NCI-H345 (cell line): ENCODE measurements at places on chromosomes 2 and 18.

GRCh38 chr2:10844097-10844496 lies 31.5 kb upstream of the PDIA6 start:
- peak; percentile 96 for DNase-seq

- no peak for DNase-seq
Observed at GRCh38 chr2:12090590-12090989, 344.2 kb downstream of the LPIN1 start.

DNA sequence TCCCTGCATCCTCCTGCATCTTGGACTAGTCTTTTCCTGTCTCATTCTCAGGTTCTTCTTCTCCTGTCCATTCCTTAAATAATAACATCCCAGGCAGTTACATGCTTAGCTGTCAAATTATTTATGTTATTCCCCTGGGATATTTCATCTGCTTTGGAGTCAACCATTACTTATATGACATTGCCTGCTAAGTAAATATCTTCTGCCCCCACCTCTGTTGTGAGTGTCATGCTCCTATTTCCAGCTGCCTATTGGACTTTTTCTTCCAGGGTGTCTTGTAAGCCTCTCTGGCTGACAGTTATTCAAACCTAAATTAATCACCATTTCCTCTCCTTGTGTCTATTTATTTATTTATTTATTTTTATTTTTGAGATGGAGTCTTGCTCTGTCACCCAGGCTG lies 124.7 kb upstream of the RASGRP3 start:
- no peak for DNase-seq

- DNase-seq = no peak
Observed at GRCh38 chr2:164831887-164832286, 9.7 kb downstream of the COBLL1 start.

GRCh38 chr2:44392338-44392943 lies 30.7 kb downstream of the CAMKMT start:
- DNase-seq = peak; percentile 50

DNA sequence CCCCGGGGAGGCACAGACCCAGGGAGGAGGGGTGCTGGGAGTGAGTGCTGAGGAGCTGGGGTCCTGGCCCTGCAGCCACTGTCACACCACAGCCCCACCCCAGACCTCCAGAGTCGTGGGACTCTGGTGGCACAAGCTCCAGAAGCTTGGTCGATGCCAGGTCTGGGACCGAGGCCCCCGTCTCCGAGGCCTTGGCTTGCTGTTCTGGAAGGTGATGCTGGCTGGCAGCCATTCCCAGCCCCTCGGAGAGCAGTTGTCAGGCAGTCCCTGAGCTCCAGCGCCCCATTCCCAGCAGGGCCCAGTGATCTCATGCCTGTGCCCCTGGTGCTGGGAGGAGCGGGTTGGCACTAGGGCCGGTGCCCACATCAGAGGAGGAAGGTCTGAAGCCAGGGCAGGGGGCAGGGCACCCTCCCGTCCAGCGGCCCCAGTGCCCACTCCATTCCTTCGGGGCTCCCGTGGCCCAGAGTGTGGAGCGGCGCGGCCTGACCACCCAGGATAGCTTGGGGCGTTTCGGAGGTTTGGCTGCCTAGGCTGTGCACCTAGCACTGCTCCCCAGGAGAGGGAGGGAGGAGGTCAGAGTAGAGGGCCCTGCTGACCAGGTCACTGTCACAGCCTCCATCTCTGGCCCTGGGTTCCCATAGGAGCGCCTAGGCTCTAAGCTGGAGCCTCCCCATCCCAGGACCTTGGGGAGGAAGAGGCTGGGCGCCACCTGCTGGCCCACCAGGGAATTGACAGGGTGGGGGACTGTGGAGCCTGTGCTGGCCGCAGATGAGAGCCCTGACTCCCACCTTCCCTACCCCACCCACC lies 16.8 kb upstream of the ALPI start:
- DNase-seq = peak; percentile 19

- no peak for DNase-seq
Observed at GRCh38 chr2:205895981-205896655, 189.9 kb downstream of the INO80D start.

DNA sequence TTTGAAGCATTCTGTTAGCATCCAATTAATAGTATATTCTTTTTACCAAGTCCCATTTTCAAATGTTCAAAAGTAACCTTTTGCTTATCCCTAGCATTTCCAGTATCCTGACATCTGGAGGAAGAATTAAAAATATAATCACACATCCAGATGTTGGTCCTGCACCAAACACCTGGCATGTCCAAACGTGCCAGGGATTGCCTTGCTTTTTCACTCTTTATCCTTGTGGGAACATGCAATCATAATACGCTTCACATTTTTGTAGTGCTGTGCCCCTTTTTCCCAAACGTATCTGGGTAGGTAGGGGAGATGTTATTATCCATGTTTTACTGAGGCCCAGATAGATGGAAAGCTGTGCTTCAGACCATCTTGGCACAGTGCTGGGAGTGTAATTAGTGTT lies 133.0 kb downstream of the TPGS2 start:
- DNase-seq = no peak

GRCh38 chr2:218852911-218853667 lies 6.5 kb upstream of the WNT6 start:
- DNase-seq = peak; percentile 47

GRCh38 chr2:161546635-161547034 lies 77.6 kb upstream of the SLC4A10 start:
- no peak for DNase-seq

DNA sequence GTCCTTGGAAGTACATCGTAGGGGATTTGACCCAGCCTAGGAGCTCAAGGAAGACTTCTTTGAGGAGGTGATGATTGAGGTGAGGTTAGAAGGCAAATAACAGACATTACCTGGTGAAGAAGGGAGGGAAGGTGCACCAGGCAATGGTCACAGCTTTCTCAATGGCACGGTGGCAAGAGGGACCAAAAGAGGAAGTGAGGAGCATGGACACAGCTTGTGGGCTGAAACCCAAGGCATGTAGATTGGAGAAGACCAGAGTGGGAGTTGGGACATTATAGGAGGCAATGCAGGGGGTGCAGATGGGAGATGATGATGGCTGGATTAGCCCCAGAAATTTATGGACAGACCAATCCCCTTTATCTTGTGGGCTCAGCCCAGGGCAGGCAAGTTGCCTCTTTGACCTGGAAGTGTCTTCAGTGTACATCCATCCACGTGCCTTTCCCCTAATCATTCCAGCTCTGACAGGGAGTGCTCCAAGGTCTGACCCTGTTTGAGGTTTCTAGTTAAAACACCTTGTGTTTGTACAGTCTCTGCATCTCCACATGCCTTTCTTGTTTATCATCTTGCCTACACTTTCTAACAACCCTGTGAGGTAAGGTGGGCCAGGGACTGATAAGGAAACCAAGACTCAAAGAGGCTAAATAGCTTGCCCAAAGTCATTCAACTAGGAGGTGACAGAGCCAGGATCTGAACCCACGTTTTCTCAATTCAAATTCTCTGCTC lies 59.1 kb downstream of the NRP2 start:
- no peak for DNase-seq

- no peak for DNase-seq
Observed at GRCh38 chr2:33505966-33506365, 29.5 kb downstream of the RASGRP3 start.

DNA sequence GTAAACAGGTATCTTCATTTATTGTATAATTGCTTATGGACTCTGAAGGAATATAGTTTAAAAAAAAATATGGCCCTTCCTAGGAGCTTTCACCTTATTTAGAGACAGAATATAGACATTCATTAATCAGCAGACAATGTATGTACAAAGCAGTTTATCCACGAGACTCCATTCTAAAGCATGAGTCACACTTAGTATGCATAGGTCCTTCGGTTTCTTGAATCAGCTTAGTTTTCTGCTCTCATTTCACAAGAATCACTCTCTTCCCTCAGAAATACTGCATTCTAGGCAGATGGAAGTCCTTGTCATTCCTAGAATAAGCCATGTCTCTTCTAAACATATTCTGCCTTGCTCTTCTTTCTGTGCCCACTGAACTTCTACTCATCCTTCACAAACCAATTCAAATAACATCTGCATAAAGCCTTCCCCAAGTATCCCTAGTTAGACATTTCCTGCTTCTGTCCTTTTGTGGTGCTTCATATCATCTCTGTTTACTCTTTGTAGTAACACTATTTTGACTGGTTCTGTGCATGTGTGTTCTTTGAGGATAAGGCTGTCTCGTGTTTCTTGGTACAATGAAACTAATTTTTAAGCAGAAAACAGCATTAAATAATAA lies 84.5 kb downstream of the PTRHD1 start:
- DNase-seq = no peak

DNA sequence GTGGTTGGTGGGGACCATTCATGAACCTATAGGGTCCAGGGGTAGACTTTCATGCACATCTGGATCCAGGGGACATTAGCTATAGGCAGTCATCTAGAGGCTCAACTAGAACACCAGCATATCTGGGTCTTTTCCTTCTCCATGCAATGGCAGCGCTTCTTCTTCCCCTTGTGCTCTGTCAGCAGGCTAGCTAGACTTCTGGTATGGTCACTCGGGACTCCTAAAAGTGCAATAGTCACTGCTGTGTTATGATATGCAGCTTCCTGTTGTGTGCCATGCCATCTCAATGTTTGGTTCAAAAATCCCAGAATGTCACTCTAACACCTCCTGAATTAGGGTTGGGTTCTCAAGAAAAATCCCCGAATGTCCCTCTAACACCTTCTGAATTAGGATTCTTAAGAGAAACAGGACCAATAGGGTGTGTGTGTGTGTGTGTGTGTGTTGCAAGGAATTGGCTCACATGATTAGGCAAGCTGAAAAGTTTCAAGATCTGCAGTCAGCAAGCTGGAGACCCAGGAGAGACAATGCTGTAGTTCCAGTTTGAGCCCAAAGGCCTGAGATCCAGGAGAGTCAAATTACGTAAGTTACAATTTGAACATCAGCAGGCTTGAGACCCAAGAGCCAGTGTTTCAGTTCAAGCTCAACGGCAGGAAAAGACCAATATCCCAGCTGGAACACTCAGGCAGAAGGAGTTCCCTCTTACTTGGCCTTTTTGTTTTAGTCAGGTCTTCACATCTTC lies 97.1 kb upstream of the LTBP1 start:
- DNase-seq = no peak

- peak; percentile 31 for DNase-seq
Observed at GRCh38 chr2:99072551-99072950, 69.0 kb upstream of the C2orf15 start.

- no peak for DNase-seq
Observed at GRCh38 chr18:38551881-38552280, 986.3 kb upstream of the CELF4 start.

DNA sequence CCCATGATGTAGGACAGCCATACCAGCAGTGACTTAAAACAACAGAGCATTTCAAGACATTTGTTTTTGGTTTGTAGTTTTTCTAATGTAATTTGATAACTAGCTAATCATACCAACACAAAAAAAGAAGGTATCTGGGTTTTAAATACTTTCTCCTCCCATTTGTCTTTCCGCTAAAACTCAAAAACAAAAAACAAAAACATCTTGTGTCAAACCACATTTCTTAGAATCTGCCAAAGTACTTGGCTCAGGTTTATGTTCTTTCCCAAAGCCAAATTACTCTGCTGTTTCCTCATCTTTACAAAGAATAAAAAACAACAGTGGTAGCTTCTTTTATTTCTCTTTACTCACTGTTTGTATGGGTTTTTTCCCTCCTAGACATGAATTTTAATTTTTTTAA lies 71.5 kb downstream of the GREB1L start:
- DNase-seq = no peak

- no peak for DNase-seq
Observed at GRCh38 chr2:69770193-69770702, 28.3 kb downstream of the ANXA4 start.

DNA sequence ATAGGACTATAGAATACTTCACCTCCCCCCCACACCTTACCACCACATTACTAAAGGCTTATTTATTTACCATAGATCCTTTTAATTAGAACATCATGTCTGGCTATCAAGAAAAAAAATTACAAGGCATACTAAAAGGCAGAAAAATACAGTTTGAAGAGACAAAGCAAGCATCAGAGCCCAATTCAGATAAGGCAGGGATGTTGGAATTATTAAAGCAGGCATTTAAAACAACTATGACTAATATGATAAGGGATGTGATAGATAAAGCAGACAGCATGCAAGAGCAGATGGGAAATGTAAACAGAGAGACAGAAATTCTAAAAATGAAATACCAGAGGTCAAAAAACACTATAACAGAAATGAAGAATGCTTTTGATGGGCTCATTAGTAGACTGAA lies 55.4 kb upstream of the SMIM21 start:
- no peak for DNase-seq

GRCh38 chr2:172420216-172420615 lies 7.2 kb upstream of the ITGA6 start:
- DNase-seq = no peak

- DNase-seq = no peak
Observed at GRCh38 chr2:190500054-190500502, 34.4 kb downstream of the NEMP2 start.

GRCh38 chr2:2573658-2574293 lies 242.7 kb upstream of the MYT1L start:
- DNase-seq = peak; percentile 34

DNA sequence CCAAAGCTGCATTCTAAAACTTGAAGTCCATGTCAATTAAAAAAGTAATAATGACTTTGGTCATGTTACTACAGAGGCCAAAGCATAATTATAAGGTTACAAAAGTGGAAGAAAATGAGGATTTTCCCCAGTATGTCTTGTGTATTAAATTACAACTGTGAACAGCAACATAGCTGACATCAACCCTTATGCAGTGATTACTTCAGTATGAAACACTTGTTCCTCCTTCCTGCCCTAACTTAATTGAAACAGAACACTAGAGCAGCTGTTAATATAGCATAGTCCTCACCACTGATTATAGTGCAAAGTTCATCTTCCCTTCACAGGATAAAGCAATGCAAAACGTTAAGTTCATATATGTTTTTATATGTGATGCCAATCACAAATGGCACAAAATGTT lies 29.9 kb downstream of the EPB41L3 start:
- DNase-seq = no peak

DNA sequence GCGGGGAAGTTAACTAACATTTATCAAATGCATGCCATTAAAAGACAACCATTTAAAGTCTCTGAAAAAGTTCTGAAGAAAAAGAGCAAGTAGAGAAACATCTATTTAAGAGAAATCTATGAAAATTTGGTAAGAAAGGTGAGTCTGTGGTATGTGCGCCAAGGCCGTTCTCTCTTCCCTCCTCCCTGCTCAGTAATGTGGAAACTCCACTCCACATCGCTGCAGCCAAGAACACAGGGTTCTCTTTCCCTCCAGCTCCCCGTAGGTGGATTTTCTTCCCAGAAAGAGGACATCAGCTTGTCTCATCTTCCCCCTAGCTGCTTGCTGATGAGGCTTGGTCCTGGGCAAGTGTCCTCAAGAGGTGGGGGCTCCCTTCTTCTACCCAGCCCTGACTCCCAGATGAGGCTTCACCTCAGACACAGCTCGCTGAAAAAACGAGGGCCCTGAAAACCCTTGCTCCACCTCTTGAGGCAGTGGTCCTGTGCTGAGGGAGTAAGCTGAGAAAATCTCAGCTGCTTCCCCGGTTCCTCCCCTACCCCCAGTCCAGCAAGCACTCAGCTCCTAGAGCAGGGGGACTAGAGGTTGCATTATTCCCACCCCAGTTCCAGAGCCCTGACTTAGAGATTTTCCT lies 45.8 kb upstream of the PTPRM start:
- DNase-seq = no peak

DNA sequence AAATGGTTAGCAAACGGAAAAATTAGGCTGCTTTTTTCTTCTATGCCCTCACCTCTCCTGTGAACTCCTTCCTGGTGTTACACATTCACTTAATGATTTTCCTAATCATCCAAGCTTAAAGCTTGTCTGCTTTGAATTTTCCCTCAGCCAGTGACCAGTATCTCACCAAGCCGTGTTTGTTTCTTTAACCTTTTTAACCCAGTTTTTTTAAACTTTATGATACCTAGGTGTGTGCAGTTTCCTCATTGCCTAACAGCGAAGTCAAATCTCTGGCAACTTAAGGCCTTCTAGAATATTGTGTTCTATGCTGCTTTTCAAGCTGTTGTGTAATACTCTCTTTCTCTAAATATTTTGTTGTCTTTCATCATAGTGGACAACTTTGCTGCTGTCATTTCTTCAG lies 113.0 kb downstream of the PIK3C3 start:
- no peak for DNase-seq
